ENCODE measurements at places on chromosomes 11 and 22. TPM values are rescaled to one million over a fixed set of nuclear protein-coding genes. Genes with fewer than 3 reads are reported as not detected.
A peak's percentile ranks its signal among the peaks of the same experiment; 100 is the strongest.

- no peak for DNase-seq
- peaks cover 57% of the 10 kb centered on the region for H3K36me3 ChIP-seq
- H3K4me3 ChIP-seq: no peak overlapping the region
- H3K27me3 ChIP-seq: no peaks in the 10 kb centered on the region
- peaks cover 23% of the 10 kb centered on the region for H3K4me1 ChIP-seq
- H3K27ac ChIP-seq: no peak overlapping the region
Measured at GRCh38 chr11:117229411-117229810, 2.5 kb downstream of the PCSK7 start.

DNA sequence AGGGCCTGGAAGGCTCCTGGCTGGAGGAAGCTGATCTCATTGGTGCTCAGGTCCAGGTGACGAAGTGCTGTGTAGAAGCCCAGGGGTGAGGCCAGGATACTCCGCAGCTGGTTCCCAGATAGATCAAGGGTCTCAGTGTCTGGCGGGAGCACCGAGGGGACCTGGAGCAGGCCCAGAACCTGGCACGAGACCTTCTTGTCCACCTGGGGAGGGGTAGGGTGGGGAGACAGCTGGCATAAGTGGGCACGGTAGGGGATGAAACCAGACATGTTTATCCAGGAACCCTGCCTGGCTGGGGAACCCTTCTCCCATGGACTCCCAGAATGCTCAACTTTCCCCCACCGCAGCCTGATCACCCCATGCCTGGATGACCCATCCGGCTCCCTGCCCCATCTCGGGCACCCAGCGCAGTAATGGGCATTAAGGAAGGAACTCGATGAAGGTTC is 9.2 kb downstream of the LRRC32 start:
- no peak overlapping the region for H3K4me3 ChIP-seq
- peaks cover 14% of the 10 kb centered on the region for H3K36me3 ChIP-seq
- H3K27me3 ChIP-seq: no peaks in the 10 kb centered on the region

DNA sequence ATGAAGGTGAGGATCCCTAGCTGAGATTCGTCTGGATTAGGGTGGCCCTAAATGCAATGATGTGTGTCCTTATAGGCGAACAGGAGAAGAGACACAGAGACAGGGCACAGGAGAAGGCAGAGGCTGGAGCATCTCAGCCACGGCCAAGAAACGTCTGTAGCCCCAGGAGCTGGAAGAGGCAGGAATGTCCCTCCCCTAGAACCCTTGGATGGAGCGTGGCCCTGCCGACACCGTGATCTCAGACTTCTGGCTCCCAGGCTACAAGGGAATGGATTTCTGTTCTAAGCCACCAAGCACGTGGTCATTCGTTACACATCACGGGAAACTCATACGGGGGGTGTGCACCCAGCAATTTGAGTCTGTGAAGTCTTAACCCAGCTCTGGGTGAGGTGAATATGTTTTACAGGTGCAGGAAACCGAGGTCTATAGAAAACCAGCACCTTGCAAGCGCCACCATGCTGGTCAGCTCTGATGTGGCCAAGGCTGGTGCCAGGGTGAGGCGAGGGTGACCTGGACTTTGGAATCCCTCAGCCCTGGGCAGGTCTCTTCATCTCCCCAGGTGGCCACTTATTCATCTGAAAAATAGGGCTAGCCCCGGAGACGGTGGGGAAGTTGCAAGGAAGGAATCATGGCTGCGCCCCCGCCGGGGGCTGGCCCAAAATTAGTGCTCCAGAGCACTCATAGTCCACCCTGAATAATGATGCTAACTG is 89.5 kb upstream of the FGF3 start:
- H3K4me1 ChIP-seq: peaks cover 19% of the 10 kb centered on the region
- peaks cover 4% of the 10 kb centered on the region for H3K27me3 ChIP-seq
- H3K36me3 ChIP-seq: no peaks in the 10 kb centered on the region
- no peak overlapping the region for H3K4me3 ChIP-seq
- no peak overlapping the region for H3K27ac ChIP-seq

DNA sequence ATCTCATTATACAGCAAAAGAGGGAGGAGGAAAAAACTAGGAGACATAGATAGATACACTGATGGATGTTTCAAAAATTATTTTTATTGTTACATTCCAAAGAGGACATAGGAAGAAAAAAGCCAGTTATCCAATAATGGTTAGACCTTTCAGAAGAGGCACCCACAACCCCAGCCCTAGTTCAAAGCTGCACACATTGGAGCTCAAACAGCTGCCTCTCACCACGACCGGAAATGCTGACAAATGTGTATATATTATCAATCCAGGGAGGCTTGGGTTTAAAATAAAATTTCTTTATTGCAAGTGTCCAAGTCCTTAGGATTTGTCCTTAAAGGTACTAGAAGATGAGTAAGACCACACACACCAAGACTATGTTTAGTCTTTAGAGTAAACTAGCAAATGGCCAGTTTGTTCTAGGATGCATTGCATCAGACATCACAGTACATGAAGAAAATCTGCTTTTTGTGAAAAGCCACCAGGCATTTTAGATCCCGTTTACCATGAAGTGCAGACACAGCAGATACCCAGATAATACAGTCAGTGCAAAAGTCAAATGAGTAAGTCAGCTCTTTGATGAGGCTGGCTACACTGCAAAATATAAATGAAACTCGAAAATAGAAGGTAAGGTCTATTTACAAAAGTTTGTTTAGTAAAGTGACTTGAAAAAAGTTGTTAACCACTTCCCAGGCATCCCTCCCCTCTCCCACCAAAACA is 4.6 kb upstream of the ASCL3 start:
- no peaks in the 10 kb centered on the region for H3K27me3 ChIP-seq
- DNase-seq: no peak
- H3K36me3 ChIP-seq: peaks cover 12% of the 10 kb centered on the region
- H3K4me3 ChIP-seq: no peak overlapping the region
- no peak overlapping the region for H3K27ac ChIP-seq

- no peak for DNase-seq
- H3K27ac ChIP-seq: no peak overlapping the region
- no peaks in the 10 kb centered on the region for H3K4me1 ChIP-seq
- H3K36me3 ChIP-seq: no peaks in the 10 kb centered on the region
Measured at GRCh38 chr11:109027851-109028250, 363.0 kb downstream of the DDX10 start.

DNA sequence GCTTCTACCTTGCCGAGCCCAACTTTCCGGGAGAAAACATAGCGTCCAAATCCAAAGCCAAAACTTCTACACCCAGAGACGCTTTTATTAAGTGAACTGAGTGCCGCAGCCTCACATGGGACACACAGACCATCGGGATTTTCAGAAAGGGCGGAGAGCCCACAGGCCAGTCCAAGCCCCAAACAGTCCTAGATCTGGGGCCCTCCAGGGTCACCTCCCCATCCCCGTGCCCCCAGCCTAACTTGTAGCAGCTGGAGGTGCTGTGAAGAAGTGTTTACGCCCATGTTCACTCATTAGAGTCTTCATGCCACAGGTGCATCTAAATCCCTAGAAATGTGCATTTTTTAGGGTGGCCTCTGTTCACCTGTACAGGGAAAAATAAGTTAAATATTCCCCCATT is 14.1 kb upstream of the ADORA2A start:
- H3K27me3 ChIP-seq: no peaks in the 10 kb centered on the region
- peaks cover 26% of the 10 kb centered on the region for H3K4me1 ChIP-seq
- no peak overlapping the region for H3K4me3 ChIP-seq
- DNase-seq: no peak
- H3K27ac ChIP-seq: no peak overlapping the region

DNA sequence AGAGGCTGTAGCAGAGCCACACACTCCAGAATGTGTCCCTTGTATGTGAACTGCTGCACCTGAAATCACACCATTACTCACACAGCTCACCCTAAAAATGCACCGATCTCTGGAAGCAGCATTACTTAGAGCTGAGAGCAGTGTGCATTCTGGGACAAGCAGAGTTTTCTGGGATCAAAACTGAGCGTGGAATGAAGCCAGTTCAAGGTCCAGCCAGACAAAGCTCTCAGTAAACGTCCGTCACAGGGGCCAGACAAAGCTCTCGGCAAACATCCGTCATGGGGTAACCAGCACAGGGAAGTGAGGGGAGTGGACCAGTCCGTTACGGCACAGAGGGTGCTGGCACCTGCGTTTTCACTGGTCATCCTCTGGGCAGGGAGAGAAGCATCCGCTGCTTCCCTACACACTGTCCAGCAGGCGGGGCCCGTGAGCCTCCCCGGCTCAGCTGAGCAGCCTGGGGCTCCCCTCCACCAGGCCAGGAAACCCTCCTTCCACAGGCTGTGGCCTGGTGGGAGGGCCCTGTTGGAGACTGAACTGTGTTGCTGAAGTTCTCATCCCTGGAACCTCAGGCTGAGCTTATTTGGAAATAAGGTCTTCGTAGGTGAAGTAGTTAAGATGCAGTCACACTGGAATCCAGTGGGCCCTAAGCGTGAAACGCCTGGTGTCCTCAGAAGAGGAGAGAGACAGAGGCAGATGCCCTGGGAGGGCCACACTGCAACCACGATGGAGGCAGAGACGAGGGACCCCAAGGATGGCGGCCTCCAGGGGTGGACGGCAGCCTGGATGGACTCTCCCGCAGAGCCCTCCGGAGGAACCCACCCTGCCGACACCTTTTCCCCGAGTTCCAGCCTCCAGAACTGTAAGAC is 883.9 kb downstream of the BRD1 start:
- no peaks in the 10 kb centered on the region for H3K27me3 ChIP-seq
- no peak overlapping the region for H3K4me3 ChIP-seq
- H3K27ac ChIP-seq: no peak overlapping the region
- no peaks in the 10 kb centered on the region for H3K36me3 ChIP-seq
- no peak for DNase-seq

GRCh38 chr11:86476109-86476861 is 101.6 kb downstream of the CCDC81 start:
- H3K27ac ChIP-seq: peak overlapping the region; percentile 19
- H3K4me3 ChIP-seq: no peak overlapping the region
- H3K27me3 ChIP-seq: no peaks in the 10 kb centered on the region
- DNase-seq: peak; percentile 74

- no peak overlapping the region for H3K27ac ChIP-seq
- H3K4me3 ChIP-seq: no peak overlapping the region
- peaks cover 30% of the 10 kb centered on the region for H3K4me1 ChIP-seq
Measured at GRCh38 chr11:119681361-119681910, 47.6 kb downstream of the NECTIN1 start.

- H3K27ac ChIP-seq: no peak overlapping the region
- H3K4me1 ChIP-seq: peaks cover 36% of the 10 kb centered on the region
- H3K27me3 ChIP-seq: no peaks in the 10 kb centered on the region
Measured at GRCh38 chr11:64604458-64605243, 13.6 kb downstream of the SLC22A12 start.

- H3K4me1 ChIP-seq: no peaks in the 10 kb centered on the region
- no peak overlapping the region for H3K4me3 ChIP-seq
- H3K27me3 ChIP-seq: no peaks in the 10 kb centered on the region
- no peak overlapping the region for H3K27ac ChIP-seq
Measured at GRCh38 chr11:100892886-100893285, 205.8 kb downstream of the ARHGAP42 start.

DNA sequence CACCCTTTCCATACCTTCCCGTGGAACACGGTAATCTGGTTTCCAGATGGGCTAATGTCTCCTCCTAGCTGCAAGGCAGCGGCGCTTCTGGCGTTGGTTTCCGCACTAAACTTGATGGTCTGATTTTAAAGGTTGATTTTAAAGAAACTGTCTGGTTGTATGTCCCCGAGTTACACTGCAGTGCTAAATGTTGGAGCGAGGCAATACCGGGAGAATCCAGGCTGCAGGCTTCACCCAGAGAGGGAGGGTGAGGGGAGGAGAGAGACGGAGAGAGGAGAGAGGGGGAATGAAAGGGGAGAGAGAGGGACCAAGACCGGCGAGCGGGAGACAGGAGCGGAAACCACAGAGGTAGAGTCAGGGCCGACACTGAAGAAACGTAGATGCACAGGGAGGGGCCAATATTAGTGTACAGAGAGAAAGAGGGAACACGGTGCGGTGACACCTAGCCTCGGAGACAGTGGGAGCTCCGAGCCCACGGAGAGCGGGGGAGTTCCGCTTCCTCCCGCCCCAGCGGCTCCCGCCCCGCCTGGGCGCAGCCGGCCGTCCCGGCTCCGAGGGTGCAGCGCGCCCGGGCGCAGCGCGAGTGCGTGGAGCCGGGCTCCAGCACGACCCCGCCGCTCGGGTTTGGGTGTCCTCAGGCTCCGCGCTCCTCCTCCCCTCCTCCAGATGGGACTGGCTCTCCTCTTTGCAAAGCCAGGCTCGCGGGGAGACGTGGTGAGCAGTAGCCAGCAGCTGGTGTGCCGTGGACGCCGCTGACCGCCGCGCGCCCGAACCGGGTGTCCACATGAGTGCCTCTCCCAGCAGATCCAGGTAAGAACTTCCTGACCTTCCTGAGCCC is 71.9 kb upstream of the GRAMD1B start:
- H3K4me3 ChIP-seq: peak overlapping the region; percentile 58
- peak; percentile 41 for DNase-seq
- peaks cover 5% of the 10 kb centered on the region for H3K27me3 ChIP-seq
- H3K4me1 ChIP-seq: peaks cover 10% of the 10 kb centered on the region
- H3K36me3 ChIP-seq: no peaks in the 10 kb centered on the region
- peak overlapping the region; percentile 59 for H3K27ac ChIP-seq

The REXO2 gene
- 76.1 TPM for total RNA-seq

The MRE11 gene
- total RNA-seq: 26.3 TPM

The CCDC87 gene
- total RNA-seq: 0.77 TPM

The OR6X1 gene
- total RNA-seq: not detected

The NXPE2 gene
- total RNA-seq: 0.89 TPM

The EFCAB6 gene
- 5.9 TPM for total RNA-seq
